T-helper 1 cell (primary cell): ENCODE measurements at places on chromosomes 5 and 9.
A peak's percentile ranks its signal among the peaks of the same experiment; 100 is the strongest.

- peak; percentile 14 for DNase-seq
Observed at GRCh38 chr5:172115541-172115982, 72.5 kb downstream of the STK10 start.

- no peak for DNase-seq
Observed at GRCh38 chr5:116795189-116795588, 220.6 kb upstream of the SEMA6A start.

DNA sequence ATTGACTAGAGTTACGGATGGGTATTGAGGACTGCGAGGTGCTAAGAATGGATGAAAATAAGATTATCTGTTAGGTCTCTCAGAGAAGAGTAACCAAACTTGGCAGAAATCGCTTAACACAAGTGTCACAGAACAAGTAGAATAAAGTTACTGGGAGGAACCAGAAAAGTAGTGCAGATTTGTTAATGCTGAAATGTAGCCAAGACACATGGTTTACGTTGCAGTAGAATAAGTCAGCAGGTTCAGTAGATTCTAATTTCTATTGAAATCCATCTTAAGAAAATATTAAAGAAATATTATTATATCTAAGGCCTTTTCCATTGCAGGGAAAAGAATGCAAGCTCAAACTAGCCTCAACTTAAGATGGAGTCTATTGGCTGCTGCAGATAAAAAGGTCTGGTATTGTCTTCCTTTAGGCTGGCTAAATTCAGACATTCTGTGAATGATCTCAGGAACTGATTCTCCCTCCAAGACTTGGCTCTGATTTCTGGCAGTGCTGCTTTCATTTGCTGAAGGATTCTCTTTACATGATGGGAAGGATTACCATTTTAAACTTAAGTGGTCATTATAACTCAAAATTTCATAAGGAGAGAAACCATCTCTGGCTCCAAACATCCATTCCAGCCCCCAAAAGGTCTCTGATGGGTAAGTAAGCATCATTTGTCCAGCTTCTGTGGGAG lies 314.9 kb downstream of the MARCHF11 start:
- no peak for DNase-seq

GRCh38 chr5:142184988-142185387 lies 76.4 kb downstream of the NDFIP1 start:
- DNase-seq, result no peak

GRCh38 chr9:104795082-104795481 lies 31.2 kb downstream of the NIPSNAP3B start:
- no peak for DNase-seq
